Hematopoietic multipotent progenitor cell (in vitro differentiated cells): ENCODE measurements at places on chromosomes 2 and 18.

DNA sequence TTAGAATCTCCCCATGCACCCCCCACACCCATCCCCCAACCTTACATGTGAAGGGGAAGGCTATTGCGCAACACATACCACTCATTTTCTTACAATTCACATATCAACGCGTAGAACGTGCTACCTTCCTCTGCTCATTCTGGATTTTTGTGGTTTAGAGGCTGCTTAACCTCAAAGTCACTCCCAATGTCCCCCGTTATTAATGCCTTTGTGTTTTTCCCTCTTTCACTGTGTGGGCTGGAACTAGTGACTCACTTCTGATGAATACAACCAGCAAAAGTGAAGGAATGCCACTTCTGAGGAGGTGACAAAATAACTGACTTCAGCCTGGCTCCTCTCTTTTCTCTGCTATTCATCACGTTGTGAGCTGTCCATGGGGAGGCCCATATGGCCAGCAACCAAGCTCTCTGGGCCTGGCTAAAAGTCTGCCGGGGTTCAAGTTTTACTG is 342.5 kb upstream of the NXPH2 start:
- no peak for DNase-seq

GRCh38 chr2:233439191-233439590 is 84.9 kb downstream of the DGKD start:
- no peak for DNase-seq

GRCh38 chr2:159807183-159808031 is 9.4 kb upstream of the CD302 start:
- no peak for DNase-seq

- no peak for DNase-seq
Observed at GRCh38 chr2:178333851-178334250, 117.1 kb downstream of the PRKRA start.

DNA sequence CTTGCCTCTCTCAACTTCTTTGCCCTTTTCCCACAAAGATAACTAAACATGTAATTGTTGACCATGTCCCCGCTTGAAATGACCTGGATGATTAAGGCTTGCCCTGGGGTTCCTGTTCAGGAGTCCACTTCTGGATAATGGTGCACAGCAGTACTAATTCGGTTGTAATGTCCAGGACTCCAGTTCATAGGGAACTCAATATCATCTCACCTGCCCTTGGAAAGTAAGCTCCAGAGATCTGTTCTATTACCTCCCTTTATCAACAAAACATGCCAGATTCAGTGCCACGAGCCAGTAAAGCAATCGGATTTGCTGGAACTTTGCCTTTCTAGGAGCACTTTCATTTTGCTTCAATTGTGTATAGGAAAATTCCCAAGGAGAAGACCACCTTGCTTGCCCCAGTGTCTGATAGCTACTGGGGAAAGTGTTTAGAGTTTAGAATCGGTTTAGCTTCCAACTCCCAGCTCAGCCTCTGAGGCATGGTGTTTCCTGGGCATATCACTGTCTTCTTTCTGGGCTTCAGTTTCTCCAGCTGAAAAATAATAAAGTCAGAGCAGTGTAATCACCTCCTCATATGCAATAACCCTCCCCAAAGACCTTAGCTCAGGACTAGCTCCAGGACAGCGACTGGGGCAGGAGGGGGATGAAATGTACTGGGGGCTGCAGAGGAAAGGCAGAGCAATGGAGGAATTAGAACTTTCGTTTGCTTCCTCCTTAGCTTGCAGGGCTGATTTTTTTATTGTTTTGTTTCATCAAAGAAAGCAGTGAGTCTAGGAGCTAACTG is 162.6 kb upstream of the CYRIA start:
- DNase-seq: no peak

GRCh38 chr2:2557475-2557874 is 226.4 kb upstream of the MYT1L start:
- no peak for DNase-seq

GRCh38 chr2:15685143-15685542 is 93.5 kb downstream of the DDX1 start:
- DNase-seq: no peak

- no peak for DNase-seq
Observed at GRCh38 chr2:222912776-222913175, 51.9 kb downstream of the ACSL3 start.

GRCh38 chr2:48423376-48423775 is 106.6 kb upstream of the STON1 start:
- DNase-seq: no peak

GRCh38 chr2:27263287-27264252 is 723 bp upstream of the SLC30A3 start:
- no peak for DNase-seq

GRCh38 chr2:20173064-20173463 is 51.9 kb downstream of the SDC1 start:
- no peak for DNase-seq

DNA sequence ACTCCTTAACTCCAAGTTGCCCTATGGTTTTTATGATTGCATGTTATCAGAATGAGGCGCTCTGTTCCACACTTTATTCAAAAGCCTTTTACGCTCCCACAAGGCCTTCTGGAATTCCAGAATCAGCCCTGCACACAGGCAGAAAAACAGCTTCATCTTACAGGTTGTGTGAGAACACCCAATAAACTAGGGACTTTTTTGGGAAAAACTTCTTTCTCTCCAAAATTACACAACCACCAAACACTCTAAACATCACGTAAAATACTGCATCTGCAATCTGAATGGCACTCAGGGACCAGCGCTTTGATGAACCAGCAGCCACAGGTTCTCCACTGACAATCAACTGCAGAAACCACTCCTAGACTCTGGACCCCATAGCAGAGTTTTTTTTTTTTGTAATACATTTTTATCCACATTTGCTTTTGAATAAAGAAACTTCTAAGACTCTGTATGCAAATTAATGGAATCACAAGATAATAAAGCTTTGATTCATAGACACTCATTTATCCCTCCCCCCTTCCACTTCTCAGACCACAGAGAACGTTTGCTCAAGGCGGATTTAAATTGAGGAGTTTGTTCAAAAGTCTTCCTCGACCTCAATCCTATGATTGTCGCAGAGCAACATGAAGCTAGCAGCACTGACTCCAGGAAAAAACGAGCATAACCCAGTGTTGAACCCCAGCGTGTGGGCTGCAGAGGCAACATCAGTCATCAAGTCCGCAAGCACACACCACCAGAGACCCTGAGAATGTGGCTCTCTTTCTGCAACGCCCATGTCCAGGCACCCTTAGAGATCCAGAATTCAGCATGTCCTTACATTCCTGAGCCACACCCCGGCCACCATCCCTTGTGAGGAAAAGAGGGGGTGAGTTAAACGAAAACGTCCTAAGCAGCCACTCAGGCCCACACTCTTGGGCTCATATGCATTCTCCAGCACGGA is 116.5 kb downstream of the MBP start:
- DNase-seq: no peak

DNA sequence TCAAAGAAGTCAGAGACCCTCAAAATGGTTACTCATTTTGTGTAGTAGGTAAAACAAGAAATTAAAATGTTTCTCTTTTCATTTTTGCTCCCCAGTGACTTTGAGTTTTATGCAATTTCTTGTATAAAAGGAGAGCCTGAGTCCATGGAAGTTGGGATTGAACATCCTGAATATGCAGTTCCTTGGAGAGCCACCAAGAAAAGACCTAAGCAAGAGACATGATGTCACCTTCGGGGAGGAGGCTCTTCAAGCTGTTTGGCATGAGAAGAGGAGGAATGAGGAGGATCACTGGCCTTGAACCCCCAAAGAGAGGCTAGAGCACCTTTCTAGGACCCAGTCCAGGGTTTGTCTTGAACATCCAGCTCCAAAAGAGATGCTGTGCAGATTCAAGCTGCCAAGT is 83.5 kb upstream of the STPG4 start:
- no peak for DNase-seq

GRCh38 chr2:231117922-231118613 is 6.8 kb downstream of the HTR2B start:
- no peak for DNase-seq

- peak; percentile 28 for DNase-seq
Observed at GRCh38 chr2:88170472-88170892, 336 bp downstream of the THNSL2 start.

DNA sequence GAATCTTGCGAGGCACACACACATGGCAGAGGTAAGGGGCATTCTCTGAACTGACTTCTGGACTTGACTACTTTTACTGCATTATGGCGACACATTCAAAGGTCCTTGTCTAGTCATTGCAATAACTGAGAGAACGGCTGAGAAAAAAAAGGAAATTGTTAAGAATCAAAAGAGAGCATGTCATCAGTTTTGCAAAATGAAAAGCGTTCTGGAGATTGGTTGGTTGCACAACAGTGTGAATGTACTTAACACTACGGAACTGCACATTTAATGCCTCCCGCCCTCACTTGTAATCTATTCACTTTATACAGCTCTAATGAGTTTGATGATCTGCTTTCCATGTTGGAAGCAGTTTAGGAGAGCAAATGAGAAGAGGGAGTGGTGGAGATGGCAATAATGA is 68.5 kb upstream of the NFU1 start:
- no peak for DNase-seq

GRCh38 chr2:204010628-204011560 is 74.3 kb downstream of the ICOS start:
- no peak for DNase-seq

GRCh38 chr2:239967553-239968036 is 57.5 kb downstream of the NDUFA10 start:
- no peak for DNase-seq

DNA sequence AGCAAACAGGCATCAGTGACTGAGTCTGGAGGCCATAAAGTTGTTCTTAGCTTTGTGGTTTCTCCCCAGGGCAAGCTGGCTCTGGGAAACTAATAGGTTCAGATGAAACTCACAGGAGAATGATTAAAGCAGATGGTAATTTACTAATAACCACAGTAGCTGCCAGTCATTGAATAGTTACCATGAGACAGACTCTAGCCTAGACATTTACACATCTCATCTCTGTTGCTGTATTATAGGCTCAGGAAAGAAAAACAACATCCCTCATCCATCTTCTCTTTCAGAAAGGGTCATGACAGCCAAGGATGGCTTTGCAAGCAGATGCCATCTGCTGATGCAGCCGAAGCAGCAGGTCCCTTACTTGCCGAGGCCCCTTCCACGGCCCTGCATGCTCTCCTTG is 314.0 kb upstream of the ID2 start:
- DNase-seq: no peak

- no peak for DNase-seq
Observed at GRCh38 chr2:234438305-234438977, 58.4 kb downstream of the ARL4C start.

DNA sequence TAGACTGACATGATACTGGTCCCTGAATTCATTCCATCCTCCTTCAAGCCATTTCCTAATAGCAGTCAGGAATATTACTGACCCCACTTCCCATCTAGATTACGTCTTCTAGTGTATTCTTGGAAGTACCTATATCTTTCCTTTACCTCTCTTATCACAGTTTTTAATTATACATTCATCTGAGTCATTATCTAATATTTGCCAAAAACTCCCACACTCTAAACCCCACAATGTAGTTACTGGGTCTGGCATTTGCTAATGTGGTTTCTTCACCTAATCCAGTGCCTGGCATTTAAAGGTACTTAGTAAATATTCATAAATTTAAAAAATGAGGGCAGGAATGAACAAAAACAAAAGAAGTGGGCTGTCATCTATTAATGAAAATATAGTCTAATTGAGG is 441.8 kb upstream of the SETBP1 start:
- no peak for DNase-seq

DNA sequence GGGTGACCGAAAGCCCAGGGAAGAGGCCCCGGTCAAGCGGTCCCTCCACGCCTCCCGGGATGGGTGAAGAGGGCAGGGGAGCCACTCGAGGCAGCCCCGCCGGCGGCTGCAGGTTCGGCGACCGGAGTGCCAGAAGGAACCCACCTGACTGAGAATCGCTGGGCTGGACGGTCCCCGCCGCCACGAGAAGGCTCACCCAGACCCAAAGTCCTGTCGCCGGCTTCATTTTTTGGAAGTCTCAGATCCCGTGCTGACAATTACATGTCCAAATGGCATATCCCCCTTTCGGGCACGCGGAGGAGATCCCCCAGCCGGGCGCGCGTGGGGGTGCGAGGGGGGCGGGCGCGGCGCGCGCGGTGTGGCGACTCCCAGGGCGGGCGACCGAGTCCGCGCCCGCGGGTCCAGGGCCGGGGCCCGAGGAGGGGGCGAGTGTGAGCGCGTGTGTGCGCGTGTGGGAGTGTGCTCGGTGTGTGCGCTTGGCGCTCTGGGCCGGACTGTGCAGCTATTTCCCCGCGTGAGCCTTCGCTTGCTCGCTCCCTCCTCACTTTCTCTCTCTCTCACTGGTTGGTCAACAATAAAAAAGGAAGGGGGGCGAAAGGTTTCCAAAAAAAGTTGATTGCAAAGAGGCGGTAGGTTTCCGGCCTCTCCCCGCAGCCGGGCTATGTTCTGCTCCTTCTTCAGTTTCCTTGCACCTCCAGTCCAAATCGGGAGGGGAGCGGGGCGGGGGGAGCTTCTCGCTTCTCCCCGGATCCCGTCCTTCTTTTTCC is at the start of gene ERBB4:
TSS of gene ERBB4 (minus strand) at position 498 of the 767 bp plus-strand sequence. CDS start at position 226, 272 bp downstream.
- DNase-seq: no peak

- no peak for DNase-seq
Observed at GRCh38 chr18:8260827-8261226, 348.4 kb upstream of the RAB12 start.

GRCh38 chr18:31998880-31999412 is 19.7 kb upstream of the RNF125 start:
- DNase-seq: no peak

- DNase-seq: peak; percentile 44
Observed at GRCh38 chr18:11163665-11164064, 14.3 kb upstream of the PIEZO2 start.

- no peak for DNase-seq
Observed at GRCh38 chr2:159003555-159003954, 35.1 kb downstream of the TANC1 start.

- DNase-seq: no peak
Observed at GRCh38 chr2:212213191-212213590, 325.4 kb downstream of the ERBB4 start.

- no peak for DNase-seq
Observed at GRCh38 chr2:223597076-223597475, 5.1 kb downstream of the SCG2 start.

DNA sequence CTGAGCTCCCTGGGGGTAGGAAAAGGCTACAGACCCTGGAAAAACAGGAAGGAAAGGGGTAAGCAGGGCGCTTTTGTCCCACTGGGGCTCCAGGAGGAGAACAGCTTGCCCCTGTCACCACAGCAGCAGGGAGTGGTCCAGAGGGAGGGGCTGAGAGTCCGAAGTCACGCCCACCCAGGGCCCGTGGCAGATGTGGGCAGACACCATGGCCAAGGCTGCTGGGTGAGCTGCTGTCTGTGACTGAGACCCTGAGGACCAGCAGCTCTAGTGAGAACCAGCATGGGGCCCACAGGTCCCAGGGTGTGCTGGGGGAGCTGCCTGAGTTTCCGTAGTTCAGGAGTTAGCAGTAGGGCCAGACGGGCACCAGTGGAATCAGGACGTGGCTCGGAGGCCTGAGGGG is 162.0 kb downstream of the SPP2 start:
- no peak for DNase-seq

GRCh38 chr2:131674174-131674507 is 146.5 kb downstream of the CCDC74A start:
- DNase-seq: no peak

- DNase-seq: no peak
Observed at GRCh38 chr2:102975996-102976975, 214.5 kb downstream of the TMEM182 start.

- no peak for DNase-seq
Observed at GRCh38 chr18:46439037-46439436, 218.0 kb downstream of the LOXHD1 start.

GRCh38 chr2:241511091-241511741 is 2.8 kb upstream of the STK25 start:
- no peak for DNase-seq

- no peak for DNase-seq
Observed at GRCh38 chr2:100703739-100704138, 116.2 kb upstream of the NPAS2 start.
